ENCODE measurements at places on chromosomes 5 and 9.

GRCh38 chr5:159660401-159660800 lies 255.9 kb upstream of the ADRA1B start:
- no peak for DNase-seq

DNA sequence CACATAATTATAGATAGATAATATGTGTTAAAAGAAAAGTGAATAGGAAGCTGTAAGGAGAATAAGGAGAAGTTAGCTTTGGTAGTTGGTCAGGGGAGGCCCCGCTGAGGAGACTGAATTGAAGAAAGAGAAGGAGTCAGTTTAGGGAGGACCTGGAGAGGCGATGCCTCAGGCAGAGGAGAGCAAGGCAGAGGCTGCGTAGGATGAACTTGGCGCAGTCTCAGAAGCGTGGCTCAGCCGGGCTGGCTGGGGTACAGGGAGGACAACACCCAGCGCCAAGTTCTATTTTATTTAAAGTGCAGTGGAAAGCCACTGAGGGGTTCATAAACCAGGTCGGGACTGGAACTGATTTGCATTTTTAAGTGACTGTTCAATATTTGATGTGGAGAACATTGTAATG lies 68.5 kb downstream of the PTCD2 start:
- no peak for DNase-seq

GRCh38 chr9:132049900-132050299 lies 29.8 kb downstream of the MED27 start:
- no peak for DNase-seq

- DNase-seq = no peak
Measured at GRCh38 chr5:136309376-136309775, 56.0 kb downstream of the TRPC7 start.

DNA sequence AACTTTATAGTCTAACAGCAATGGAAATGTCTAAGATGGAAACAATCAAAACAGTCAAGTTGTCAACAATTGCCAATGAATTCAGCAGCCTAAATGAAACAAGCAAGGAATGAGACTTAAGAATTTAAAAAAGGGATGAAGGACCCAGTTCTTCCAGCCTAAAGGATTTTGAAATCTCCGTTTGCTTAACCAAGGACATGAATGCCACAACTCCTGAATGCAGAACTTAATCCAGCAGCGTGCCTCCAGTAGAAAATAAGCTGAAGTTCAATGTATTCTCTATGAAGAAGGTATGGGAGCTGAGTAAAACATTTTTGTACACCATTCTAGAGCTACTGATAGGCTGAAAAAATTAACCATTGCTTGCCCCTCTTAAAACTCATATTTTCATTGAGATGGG lies 411.3 kb downstream of the ARHGEF28 start:
- no peak for DNase-seq

DNA sequence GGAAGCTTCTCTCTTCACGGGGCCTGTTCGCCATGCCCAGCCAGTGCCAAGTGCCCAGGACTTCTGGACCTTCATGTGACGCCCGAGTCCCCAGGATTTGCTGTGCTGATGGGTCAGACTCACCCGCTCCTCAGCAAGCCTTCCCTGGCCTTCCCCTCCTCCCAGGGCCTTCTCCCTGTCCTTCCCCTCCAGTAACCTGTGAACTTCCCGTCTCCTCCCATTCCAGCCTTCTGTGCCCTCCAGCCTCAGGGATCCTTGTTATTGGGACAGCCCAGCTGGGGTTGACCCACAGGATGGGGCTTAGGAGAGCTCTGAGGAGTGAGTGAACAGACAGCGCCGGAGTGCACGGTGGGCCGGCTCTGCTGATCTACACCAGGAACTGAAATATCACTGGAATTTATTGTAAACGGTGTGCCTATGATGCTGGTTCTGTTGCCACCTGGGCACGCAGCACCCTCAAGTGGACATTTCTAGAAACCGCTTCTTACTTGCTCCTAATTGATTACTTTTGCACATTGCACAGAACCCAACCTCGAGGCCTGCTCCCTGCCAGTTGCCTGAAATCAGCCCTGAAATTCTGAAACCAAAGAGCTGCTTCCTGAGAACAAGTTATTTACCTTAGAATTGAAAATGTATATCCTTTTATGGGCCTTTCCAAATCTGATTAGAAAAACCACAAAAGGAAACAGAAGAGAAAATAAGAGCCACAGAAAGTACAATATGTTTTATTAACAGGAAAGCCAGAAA lies 1.5 kb downstream of the SPAAR start:
- no peak for DNase-seq

DNA sequence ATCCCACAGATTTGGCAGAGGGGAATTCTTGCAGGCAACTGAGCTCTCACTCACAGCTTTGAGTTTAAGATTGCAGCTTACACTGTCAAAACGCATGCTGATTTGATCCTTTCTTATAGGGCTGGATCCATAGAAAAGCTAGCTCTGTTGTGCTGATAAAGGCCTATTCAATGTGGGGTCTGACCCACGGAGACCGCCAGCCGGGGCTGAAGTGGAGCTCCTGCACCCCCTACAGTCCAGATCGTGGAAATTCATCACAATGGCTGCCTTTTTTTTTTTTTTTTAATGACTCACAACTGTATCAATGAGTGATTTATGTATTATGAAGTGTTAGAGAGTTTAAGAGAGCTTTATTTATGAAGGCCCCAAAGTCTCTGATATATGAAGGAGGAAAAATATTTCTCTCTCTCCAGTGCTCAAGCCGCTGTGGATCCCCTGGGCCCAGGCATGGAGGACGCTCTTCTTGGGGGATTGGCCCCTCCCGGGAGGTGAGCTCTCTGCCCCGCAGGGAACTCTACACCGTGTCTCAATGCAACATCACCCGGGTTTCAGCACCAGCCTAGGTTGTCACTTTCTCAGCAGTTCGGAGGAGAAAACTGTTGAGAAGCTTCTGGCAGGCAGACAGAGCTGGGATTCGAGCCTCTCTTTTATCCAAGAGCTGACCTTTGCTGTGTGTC lies 700.2 kb downstream of the IRX1 start:
- no peak for DNase-seq

- no peak for DNase-seq
Measured at GRCh38 chr5:136332223-136333015, 32.9 kb downstream of the TRPC7 start.

DNA sequence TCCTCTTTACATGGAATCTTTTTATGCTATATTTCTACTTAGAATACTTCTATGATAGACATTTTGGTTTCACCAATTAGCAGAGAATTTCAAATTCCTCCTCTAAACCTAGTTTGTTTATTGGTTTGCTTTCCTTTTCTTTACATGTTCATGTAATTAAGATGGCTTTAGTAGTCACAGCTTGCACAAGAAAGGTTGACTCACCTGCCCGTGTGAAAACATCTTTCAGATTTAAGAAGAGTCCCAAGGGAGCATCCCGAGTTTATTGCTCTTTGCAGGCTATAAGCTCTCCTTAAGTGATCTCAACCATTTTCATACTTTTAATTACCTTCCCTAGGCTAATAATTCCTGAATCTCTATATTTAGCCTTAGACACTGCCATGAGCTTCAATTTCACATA lies 28.9 kb downstream of the TYRP1 start:
- DNase-seq = no peak

- DNase-seq = no peak
Measured at GRCh38 chr9:95791695-95792094, 83.8 kb upstream of the ERCC6L2 start.

DNA sequence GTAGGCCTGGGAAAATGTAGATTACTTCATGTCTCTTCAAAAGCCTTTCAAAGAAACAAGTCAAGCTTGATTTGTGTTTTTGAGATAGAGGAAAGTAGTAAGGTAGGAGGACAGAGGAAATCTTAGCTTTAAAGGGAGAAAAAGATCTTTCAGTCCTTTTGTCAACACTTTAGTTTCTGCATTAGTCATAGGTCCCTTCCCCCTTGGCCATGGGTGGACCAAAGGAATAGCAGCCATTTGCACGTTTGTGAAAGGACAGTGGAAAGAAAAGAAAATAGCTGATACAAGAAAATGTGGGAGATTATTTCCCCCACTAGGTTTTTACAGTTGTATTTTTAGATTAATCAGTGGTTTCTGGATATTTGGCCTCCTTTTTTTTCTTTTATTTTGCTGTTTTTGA lies 121.9 kb upstream of the GRHPR start:
- DNase-seq = no peak

DNA sequence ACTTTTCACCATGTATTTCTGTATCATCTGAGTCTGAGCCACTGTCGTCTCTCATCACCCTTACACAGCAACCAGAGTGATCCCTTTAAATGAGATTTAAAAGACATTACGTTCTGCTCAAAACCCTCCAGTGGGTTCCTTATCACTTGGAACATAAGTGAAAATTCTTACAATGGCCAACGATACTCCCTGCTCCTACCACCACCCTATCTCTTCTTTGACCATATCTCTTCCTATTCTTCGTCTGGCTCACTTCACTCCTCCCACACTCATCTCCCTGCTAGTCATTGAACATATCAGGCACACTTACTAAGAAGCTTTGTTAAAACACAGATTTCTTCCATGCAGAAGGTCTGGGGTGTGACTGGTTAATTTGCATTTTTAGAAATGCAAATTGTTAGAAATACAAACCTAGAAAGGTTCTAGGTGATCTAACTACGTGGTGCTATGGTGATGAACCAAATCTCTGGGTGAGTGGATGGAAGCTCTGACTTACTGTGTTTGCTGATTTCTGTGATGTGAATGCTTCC lies 166.6 kb upstream of the CD180 start:
- no peak for DNase-seq

DNA sequence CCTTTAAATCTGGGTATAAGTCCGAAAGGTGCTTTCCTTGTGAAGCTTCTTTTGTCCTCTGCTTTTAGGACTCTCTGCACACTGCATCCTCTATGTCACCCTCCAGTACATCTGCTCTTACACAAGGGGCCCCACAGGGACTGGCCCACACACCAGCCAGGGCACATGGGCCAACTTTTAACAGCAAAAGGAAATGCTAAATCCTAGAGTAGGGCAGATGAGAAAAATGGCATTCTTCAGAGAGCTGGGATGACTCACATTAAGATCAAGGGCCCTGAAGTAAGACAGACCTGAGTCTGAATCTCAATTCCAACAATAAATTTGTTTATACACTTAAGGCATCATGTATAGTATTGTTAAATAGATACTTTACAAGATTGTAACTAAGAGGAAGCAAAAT lies 40.3 kb upstream of the CDKN2B start:
- no peak for DNase-seq

DNA sequence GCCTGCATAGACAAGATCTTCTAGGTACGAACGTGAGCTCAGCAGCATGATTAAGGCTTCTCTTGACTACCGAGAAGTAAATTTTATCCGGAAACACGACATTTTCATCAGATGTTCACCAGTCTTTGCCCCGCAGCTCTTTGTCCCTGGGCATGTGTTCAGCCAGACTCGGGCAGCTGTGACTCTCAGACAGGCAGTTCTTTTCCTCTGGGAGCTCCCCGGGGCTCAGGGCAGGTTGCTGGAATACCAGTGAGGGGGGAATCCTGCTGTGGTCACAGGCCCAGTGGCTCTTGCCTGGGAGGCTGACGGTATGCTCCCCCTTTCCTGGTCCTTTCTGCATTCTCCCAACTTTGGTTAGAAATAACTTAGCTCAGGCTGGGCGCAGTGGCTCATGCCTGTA lies 186.1 kb downstream of the GNA14 start:
- no peak for DNase-seq

GRCh38 chr9:136542241-136543040 lies 3.4 kb downstream of the NOTCH1 start:
- DNase-seq = no peak

- no peak for DNase-seq
Measured at GRCh38 chr5:61308712-61309111, 23.3 kb upstream of the ZSWIM6 start.

DNA sequence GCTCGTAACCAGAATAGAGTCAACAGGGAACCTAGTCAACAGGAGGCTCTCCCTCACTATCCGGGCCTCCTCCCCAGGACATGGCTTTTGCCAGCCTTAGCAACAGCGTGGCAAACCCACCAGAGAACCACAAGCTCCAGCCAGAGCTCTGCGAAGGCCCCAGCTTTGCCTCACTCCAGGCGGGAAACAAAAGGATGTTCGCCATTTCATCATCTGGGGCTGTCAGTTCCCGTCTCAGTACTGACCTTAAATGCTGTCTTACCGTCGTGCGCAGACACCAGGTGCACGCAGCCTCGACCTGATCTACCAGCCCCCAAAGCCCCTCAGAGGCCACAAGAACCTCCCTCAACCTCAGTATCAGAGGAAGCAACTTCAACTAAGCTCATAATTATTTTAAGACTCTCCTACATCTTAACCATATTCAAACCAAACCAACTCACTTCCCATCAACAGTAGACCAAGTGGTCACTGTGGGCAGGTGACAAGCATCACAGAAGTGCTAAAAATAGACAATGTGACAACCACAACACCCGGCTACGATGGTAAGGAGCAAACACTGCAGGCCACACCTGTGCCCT lies 71.4 kb downstream of the SEMA4D start:
- no peak for DNase-seq

Measured in stimulated activated CD8-positive, alpha-beta memory T cell treated with anti-CD3 and anti-CD28 coated beads, Interleukin-12 subunit alpha, Interleukin-12 subunit beta, amount 100 ng/mL, for 4 hours (primary cell).